Stimulated activated CD4-positive, alpha-beta T cell treated with anti-CD3 and anti-CD28 coated beads, Interleukin-2, amount 100 ng/mL, for 24 hours (primary cell): ENCODE measurements at places on chromosomes 13 and 19.

DNA sequence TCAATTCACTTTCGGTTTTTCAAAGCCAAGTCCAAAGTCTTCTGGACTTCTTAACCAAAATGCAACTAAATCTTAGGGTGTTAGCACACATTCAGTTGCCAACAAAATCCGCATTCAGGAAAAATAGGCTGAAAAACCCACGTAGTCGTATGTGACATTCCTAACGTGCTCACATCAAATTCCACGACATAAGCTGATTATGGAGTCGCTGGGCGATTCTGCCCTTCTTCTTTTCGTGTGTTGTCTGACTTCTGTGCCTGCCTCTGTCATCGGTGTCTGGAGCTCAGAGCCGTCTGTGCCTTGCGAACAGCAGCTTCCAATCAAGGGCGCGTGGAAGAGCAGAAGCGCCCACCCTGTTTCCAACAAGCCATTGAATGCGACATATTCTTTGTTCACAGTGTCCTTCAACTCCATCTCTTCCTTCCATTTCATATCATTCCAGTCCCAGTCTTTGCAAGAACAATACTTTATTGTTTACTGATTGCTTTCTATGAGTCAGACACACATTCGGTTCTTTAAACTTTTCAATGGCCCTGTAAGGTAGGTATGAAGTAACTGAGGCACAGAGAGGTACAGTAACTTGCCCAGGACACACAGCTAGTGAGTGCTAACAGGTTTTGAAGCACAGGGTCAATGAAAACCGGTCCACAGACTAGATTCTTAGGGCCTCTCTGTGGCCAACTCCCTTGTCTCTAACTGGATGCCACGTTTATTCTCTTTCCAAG is 8.2 kb upstream of the ZNF507 start:
- DNase-seq: no peak

- DNase-seq: no peak
These were observed 529 bp downstream of the LONP1 start for GRCh38 chr19:5719274-5719960.

DNA sequence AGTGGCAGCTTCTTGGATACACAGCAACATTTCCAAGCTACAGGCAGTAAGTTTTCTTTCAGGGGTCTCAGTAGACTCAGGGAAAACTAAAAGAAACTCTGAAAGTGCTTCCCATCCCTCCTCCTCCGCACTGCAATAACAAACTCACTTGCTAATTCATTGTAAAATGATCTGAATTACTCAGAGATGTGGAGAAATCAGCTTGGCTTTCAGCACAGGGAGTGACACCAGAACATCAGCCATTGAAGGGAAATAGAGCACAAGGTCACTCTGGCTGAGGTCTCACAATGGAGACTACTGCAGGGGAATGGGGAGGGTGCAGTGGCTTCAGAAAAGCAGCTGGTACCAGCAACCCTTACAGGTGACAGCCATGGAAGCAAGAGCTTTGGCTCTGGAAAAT is 137.3 kb upstream of the SERP2 start:
- no peak for DNase-seq

GRCh38 chr13:96984051-96984508 is 10.2 kb downstream of the OXGR1 start:
- DNase-seq: no peak
